Ureter (tissue), 1 donor: ENCODE measurements at places on chromosomes 6 and 20. TPM values are rescaled to one million over a fixed set of nuclear protein-coding genes. Genes with fewer than 3 reads are reported as not detected.
A peak's percentile ranks its signal among the peaks of the same experiment; 100 is the strongest.

DNA sequence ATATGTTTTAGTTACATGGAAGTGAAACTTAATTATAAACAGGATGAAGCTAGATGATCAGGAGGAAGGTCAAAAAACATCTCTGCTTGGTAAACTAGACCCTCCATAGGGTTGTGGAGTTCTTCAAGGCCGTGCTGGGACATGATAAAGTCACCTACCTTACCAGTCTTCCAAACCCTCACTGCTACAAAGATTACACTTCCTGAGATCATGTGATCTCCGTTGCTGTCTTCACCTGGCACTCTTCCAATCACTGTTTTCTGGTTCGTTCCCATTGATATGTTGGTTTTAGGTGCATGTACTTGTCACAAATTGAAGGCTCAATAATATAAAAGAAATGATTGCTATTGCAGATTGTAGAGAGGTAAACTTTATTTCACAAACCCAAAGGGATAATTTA is 161.5 kb upstream of the MAN1A1 start:
- DNase-seq = no peak

DNA sequence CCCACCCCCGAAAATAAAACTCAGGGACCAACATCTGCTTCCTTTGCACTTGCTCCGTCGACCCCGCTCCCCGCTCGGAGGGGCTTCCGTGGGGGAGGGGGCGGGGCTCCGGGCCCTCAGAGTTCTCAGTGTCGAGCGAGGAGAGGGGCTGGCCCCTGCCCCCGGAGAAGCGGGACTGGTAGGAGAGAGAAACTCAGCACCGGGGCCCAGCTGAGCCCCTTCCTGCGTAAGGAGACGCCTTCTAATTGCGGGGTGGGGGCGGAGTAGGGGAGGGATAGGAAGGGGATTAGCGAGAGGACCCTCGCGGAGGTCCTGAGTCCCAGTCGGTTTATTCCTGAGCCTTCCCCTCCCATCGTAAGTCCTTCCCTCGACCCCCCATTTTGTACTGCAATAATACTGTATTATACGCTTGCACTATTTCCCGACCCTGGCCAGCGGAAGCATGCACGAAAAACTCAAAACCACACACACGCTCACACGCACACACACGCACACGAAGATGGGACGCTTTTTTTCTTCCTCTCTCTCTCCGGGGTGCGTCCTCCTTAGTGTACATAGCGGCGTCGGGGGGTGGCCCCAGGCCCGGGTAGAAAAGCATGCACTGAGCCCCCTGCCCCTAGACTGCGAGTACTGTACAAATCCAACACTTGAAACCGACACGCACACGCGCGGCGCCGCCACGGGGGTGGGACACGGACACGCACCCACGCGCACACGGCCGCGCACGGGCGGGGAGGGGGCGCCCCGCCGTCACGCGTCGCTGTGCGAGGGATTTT is 22.1 kb upstream of the SLC22A7 start:
- no peak for DNase-seq

The SLC22A2 gene
- not detected for total RNA-seq

- DNase-seq = no peak
Measured at GRCh38 chr20:21424846-21425245, 27.5 kb upstream of the NKX2-4 start.

DNA sequence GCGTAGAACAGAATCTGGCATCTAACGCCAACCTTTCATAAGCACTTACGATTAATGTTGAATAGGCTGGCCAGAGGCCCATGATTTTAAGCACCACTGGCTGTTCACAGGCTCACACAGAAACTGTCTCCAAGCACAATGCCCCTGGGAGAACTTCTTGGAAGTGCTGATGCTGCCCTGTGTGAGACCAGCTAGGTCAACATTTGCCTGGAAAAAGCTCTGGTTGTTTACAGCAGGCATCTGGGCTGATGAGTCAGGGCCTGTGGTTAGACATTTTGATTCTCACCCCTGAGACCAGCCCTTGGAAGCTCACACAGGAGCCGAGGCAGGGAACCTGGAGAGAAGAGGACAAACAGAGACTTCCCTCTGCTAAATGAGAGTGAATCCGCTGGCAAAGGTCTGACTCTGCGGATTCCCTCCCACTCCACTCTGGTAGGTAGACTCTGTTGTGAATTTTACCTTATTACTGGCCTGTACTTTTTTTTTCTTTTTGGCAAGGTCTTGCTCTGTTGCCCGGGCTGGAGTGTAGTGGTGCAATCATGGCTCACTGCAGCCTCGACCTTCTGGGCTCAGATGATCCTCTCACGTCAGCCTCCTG is 6.8 kb upstream of the SULF2 start:
- DNase-seq = peak; percentile 71

- DNase-seq = no peak
Measured at GRCh38 chr6:106825156-106825555, 149.4 kb downstream of the CD24 start.

The NNAT gene
- 0.52 TPM for total RNA-seq
